Thoracic aorta (tissue), 2 donors: ENCODE measurements at places on chromosomes 16 and 17. TPM values are rescaled to one million over a fixed set of nuclear protein-coding genes. Genes with fewer than 3 reads are reported as not detected.
A peak's percentile ranks its signal among the peaks of the same experiment; 100 is the strongest.

GRCh38 chr16:19338335-19338734 is 52.8 kb downstream of the CLEC19A start:
- no peaks in the 10 kb centered on the region for H3K27me3 ChIP-seq
- DNase-seq = no peak
- no peak overlapping the region for H3K4me3 ChIP-seq
- H3K4me1 ChIP-seq = no peaks in the 10 kb centered on the region
- H3K36me3 ChIP-seq = no peaks in the 10 kb centered on the region

- H3K4me3 ChIP-seq = no peak overlapping the region
- no peaks in the 10 kb centered on the region for H3K36me3 ChIP-seq
- no peak for DNase-seq
Observed at GRCh38 chr16:20102021-20102420, 28.3 kb upstream of the GPR139 start.

- no peaks in the 10 kb centered on the region for H3K36me3 ChIP-seq
- peaks cover 8% of the 10 kb centered on the region for H3K4me1 ChIP-seq
- no peak overlapping the region for H3K27ac ChIP-seq
- no peak for DNase-seq
- H3K27me3 ChIP-seq = no peaks in the 10 kb centered on the region
- no peak overlapping the region for H3K4me3 ChIP-seq
Observed at GRCh38 chr17:80727409-80727755, 182.7 kb downstream of the RPTOR start.

GRCh38 chr16:13702614-13703013 is 217.3 kb upstream of the ERCC4 start:
- DNase-seq = peak; percentile 3
- H3K27me3 ChIP-seq = no peaks in the 10 kb centered on the region
- H3K36me3 ChIP-seq = no peaks in the 10 kb centered on the region
- no peak overlapping the region for H3K4me3 ChIP-seq
- peaks cover 10% of the 10 kb centered on the region for H3K4me1 ChIP-seq

- DNase-seq = no peak
- H3K27ac ChIP-seq = no peak overlapping the region
- H3K36me3 ChIP-seq = no peaks in the 10 kb centered on the region
- peaks cover 20% of the 10 kb centered on the region for H3K4me1 ChIP-seq
- no peaks in the 10 kb centered on the region for H3K27me3 ChIP-seq
- no peak overlapping the region for H3K4me3 ChIP-seq
Observed at GRCh38 chr16:31177136-31177535, 2.8 kb upstream of the FUS start.

DNA sequence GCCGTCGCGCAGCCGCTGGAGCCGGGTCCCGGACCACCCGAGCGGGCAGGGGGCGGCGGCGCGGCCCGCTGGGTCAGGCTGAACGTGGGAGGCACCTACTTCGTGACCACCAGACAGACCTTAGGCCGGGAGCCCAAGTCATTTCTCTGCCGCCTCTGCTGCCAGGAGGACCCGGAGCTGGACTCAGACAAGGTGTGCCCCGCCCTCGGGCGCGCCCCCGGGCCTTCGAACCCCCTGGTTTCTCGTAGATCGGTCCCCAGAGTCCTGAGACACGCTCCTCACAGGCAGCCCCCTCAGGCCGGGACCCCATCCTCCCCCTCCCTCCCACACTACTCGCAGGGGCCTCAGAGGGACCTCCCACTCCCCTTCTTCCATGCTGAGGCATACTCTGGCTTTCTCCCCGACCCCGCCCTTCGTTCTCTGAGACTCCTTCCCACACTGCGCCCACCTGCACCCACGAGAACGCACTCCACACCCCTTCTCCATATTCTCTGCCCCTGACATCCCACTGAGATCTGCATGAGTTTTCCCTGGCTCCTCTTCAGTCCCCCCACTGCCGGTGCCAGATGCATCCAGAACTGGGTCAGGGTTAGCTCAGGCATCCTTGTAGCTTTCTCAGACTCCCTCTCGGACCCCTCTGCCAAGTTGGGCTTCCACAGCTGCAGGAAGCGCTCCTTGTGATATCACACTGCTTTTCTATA is 523 bp downstream of the KCTD2 start:
- H3K36me3 ChIP-seq = peaks cover 8% of the 10 kb centered on the region
- H3K27me3 ChIP-seq = no peaks in the 10 kb centered on the region
- H3K27ac ChIP-seq = peak overlapping the region; percentile 61
- peak overlapping the region; percentile 89 for H3K4me3 ChIP-seq
- no peak for DNase-seq

KRT12 gene
- not detected for total RNA-seq

SHISA9 gene
- 0.21 TPM for total RNA-seq

SNTB2 gene
- total RNA-seq = 65.5 TPM
